Stimulated activated CD8-positive, alpha-beta memory T cell treated with anti-CD3 and anti-CD28 coated beads, Interleukin-7, amount 100 ng/mL, for 1 hour (primary cell): ENCODE measurements at places on chromosomes 1 and 21.

- no peak for DNase-seq
Observed at GRCh38 chr1:70284366-70284765, 63.2 kb downstream of the SRSF11 start.

- DNase-seq = no peak
Observed at GRCh38 chr1:10473145-10473765, 926 bp upstream of the DFFA start.

- DNase-seq = no peak
Observed at GRCh38 chr1:30061292-30062220, 661.8 kb downstream of the MATN1 start.

DNA sequence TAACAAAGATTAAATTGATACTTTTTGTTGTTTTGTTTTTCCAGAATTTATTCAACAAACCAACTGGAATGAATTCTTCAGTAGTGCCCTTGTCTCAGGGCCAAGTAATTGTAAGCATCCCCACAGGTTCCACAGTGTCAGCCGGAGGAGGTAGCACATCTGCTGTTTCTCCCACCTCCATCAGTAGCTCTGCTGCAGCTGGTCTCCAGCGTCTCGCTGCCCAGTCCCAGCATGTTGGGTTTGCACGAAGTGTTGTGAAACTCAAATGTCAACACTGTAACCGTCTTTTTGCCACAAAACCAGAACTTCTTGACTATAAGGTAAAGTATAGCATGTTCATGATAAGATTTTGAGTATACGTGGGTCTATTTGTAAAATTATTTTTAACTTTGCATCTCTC, 118.5 kb downstream of the ZMYM4 start:
- DNase-seq = no peak

GRCh38 chr1:202160377-202160940, at the start of gene PTPN7:
TSS of gene PTPN7 (minus strand) at chr1:202160602. CDS start at chr1:202159402, 1,200 bp downstream.
- peak; percentile 70 for DNase-seq

DNA sequence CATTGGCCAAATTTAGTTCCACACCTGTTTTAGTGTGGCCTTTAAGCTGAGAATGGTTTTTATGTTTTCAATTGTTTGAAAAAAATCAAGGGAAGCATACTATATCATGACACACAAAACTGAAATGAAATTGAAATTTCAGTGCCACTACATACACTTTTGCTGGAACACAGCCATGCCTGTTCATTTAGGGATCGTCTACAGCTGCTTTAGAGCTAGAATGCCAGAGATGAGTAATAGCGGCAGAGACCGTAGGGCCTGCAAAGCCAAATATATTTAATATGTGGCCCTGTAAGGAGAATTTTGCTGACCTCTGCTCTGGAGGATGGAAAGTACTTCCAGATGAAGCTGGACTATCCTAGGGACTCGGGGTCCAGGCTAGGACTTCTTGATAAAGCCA, 62.5 kb upstream of the LYST start:
- no peak for DNase-seq

GRCh38 chr1:164589961-164590507, 31.1 kb downstream of the PBX1 start:
- no peak for DNase-seq

DNA sequence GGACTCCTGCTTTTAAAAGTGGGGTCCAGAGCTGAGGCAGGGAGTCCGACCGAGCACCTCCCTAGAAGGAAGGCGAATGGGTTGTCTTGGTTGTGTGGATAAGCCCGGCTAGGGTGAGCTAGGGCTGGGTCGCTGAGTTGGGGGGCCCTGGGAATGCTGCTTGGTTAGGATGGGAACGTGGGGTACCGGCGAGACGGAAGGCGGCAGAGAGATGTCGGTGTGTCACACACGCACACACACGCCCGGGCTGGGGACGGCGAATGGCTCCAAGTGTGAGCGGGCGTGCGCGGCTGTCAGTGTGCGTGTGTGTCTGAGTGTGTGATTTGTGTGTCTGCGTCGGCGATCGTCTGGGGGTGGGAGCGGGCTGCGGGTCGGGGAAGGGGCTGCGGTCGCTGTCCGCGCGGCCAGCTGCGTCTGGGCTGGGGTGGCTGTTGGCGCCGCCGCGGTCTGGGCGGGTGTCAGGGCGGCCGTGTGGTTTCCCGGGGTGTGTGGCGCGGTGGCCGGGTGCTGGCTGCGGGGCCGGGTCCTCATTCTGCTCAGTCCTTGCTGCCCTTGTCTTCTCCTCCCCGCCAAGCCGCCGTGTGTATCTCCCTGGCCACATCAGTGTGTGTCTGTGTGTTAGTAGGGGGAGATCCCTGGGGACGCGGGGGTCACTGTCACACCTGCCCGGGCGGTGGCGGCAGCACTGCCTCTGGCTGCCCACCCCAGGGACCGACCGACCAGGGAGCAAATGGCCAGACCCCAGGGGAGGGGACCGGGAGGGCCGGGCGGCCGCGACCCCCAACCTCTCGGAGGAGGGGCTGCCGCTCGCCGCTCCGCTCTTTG, 1.1 kb downstream of the EFNA3 start:
- DNase-seq = no peak

- DNase-seq = no peak
Observed at GRCh38 chr1:152347116-152347728, 12.6 kb downstream of the FLG2 start.

GRCh38 chr1:116763116-116763786, 9.0 kb downstream of the CD2 start:
- no peak for DNase-seq

GRCh38 chr1:66770694-66771093, 18.4 kb downstream of the DYNLT5 start:
- no peak for DNase-seq

GRCh38 chr1:47834326-47834725, 162.9 kb downstream of the TRABD2B start:
- DNase-seq = no peak

DNA sequence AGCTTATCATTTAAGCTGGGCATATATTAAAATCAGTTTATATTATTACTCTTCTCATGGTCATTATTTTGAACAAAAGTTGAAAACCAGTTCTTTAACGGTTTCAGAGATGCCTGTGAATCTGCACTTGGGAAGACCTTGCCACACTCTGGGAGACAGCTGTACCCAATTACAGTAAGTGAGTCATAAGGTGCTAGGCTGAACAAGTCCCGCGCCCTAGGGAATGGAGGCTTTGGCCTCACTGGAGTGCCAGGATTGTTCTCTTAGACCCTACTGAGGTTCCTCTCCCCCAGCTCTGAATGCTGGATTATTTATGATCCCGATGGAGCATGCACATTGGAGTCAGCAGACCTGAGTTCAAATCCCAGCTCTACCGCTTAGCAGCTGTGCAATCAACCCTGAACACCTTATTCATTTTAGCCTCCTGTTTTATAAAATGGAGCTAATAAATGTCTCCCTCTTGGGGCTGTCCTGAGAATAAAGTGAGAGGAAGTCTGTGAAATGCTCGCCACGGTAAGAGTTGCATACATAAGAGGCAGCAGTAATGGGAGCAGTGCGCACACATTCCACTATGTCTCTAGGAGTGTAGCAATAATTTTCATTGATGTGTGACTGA, 266.2 kb downstream of the FOXD2 start:
- DNase-seq = no peak

DNA sequence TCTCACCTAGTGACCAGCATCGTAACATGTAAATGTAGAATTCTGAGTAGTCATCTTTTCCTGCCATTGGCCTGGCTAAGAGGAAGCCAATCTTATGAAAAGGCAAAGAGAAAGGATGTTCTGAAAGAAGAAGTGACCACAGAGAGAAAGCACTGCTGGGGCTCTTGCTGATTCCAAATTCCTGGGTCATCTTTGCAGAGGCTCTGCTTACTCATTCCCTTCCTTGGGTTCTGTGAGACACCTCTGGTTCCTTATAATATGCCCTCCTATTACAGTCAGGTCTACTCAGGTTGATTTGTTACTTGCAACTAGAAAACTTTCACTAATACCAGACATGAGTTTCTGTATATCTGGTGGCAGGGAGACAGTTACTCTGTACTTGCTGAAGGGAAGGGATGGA, 198.8 kb upstream of the C8B start:
- no peak for DNase-seq

DNA sequence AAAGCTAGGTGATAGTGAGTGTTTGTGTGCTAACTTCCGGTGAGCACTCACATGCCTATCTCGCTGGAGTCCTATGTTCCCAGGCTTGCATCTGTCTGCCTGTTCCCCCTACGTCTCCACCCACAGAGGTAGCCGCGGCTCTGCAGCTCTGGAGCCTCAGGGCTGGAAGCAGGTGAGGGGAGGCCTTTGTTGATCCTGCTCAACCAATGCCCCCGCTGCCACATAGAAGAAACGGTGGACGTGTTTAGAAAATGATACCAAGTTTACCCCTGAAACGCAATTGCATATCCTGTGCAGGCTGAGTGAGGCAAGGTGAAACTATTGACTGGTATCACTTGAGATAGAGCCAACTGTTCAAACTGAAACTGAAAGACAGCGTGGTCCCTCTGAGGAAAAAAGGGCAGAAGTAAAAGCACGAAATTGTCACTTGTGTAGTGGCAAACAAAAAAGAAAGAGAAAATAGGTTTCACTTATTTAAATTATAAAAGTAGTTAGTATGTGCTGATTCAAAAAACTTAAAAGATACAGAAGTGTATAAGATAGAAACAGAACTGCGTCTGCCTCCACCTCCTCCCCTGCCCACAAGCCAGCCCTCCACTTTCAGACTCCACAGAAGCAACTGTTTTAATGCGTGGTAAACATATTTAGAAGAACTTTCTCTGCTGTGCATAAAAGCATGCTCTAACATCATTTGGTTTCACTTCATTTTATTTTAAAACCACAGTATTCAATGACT, 38.6 kb upstream of the ETS2 start:
- no peak for DNase-seq

DNA sequence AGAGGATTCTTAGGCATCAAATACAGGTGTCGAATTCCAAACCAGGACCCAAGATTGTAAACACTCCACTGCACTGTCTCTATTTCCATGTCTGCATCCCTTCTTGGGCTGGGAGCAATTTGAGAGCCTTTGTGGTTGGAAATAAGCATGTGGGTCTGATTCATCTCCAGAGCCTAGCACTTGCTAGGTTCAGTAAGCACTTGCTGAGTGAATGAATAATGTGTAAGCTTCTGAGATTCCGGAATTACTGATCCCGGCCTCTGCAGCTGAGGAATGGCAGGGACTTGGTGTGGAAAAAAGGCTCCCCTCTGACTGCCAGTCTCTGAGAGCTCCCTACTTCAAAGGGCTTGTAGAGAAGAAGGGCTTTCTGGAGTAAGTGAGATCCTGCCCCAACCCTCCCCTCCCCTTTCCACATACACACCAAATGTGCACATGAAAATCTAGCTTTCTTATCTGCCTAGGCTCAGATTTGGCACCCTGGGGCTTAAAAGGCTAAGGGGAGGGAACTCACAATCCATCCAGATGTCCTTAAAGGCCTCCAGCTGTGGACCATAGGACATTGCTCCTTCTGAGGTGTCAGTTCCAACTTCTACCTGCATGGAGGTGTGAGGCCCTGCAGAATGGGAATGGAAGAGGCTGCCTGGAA, 39.6 kb upstream of the TRABD2B start:
- no peak for DNase-seq

DNA sequence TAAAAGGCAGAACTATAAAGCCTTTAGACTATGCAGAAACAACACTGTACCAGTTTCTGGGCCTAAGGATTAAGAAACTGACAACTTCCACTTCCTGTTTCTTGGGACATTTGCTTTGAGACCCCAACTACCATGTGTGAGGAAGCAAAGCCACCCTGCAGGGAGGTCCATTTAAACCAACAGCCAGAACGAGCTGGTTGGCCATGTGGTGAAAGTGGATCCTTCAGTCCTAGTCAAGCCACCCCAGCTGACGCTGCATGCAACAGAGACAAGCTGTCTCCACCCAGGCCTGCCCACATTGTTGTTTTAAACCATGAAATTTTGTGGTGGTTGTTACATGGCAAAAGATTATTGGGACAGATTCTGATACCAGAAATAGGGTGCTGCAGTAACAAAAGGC, 31.8 kb upstream of the SLFNL1 start:
- no peak for DNase-seq

- no peak for DNase-seq
Observed at GRCh38 chr1:83098131-83098530, 900.8 kb downstream of the TTLL7 start.

DNA sequence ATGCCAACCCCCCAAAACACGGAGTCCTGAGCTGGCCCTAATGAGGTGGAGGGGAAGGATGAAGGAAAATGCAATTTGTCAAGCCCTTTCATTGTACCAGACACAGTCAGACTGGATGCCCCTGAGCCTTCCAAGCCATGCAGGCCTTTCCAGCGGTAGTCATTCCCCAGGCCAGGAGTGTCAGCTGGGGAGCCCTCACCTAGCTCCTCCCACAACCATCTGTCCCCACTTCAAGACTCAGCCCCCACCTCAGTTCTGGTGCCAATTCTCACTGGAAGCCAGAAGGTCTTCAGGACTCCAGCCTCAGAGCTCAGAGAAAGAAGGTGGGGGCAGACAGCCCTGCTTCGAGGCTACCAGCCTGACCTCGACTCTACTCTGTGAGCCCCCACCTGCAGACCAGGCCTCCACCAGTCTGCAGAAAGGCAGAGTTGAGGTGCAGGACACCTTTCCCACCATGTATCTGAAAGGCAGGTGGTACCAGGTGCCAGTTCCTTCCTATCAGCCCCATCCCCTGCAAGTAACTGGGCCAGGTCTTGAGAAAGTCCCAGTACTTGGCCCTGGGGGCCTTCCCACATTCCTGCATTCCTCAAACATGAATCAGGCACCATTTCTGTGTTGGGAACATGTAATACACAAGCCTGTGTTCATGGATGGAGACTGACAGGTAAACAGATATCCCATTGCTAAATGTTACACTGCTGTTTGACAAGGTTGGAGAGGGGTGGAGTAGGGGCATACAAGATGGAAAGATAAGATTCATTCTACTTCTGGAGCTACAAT, 180.6 kb upstream of the EDN2 start:
- no peak for DNase-seq

DNA sequence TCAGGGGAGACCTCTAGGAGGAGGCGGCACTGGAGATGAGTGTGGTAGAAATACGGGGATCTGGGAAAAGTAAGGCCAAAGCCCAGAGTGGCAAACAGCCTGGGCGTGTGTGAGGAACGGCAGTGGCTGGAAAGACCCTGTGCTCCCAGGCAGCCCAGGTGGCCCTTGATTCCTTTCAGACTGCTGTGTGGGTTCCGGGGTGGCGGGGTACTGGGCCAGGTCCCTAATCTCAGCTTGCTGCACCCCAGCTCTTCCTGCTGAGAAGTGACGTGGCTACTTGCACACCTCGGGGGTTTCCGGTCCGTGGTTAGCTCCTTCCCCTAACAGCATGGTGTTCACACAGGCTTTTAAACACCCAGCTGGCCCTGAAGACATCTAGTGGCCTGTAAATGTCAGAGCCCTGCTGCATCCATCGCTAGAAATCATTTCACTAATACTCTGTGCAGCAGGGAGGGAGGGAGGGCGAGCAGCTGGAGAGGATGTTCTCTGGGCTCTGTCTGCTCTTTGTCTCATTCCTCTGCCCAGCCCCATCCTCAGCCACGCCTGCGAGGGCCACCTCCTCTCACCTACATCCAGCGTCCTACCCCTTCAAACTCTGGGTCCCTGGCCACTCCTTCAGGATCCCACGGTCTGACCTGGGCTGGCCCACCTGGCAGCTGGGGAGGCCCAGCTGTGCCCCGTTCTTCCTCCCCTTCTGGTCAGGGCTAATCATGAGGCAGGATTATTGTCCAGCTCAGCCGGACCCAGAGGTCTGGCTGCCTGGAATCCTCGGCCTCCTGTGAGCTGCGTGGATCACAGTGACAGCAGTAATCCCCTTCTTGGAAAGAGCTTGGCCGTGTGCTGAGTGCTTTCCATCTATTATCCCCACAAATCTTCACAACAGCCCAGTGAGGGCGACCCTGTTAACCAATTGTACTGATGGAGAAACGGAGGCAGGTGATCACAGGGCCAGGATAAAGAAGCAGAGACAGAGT, 7.2 kb downstream of the ZDHHC18 start:
- peak; percentile 76 for DNase-seq
